Smooth muscle cell of the pulmonary artery (primary cell): ENCODE measurements at places on chromosomes 2 and 18. TPM values are rescaled to one million over a fixed set of nuclear protein-coding genes. Genes with fewer than 3 reads are reported as not detected.

IL36A gene
- total RNA-seq = not detected in 2 replicates

EFR3B gene
- total RNA-seq = 0.85 and 2.4 TPM in 2 replicates

ZFP36L2 gene
- total RNA-seq = 11.1 and 16.9 TPM in 2 replicates

ELOA2 gene
- not detected in 2 replicates for total RNA-seq

RBBP8 gene
- total RNA-seq = 11.9 and 16.4 TPM in 2 replicates

FBLN7 gene
- 7.5 and 17.7 TPM in 2 replicates for total RNA-seq

TMEM182 gene
- 3.6 and 3.7 TPM in 2 replicates for total RNA-seq

RBM44 gene
- 0.33 and 0.36 TPM in 2 replicates for total RNA-seq

FER1L5 gene
- 0.76 and 0.78 TPM in 2 replicates for total RNA-seq
